ENCODE measurements at places on chromosomes 1 and 21.

- no peak for DNase-seq
These were observed 2.0 kb upstream of the FAM131C start for GRCh38 chr1:16075337-16076030.

DNA sequence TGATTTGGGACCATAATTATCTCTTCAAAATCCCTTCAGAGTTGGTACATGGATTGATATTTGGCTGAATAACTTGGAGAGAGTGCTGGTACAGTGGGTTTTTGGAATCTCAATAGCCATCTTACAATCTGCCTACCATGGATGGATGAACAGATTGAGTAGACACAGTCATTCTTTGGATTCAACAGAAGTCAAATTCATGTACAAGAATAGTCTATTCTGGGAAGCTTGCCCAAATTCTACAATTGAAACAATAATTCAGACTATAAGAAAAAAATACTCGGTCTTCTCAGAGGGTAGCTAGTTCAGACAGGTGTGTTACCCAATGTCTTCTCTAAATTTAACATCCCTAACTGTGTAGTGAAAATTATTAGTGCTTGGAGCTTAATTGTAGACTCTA lies 574.0 kb downstream of the LRRIQ3 start:
- no peak for DNase-seq

DNA sequence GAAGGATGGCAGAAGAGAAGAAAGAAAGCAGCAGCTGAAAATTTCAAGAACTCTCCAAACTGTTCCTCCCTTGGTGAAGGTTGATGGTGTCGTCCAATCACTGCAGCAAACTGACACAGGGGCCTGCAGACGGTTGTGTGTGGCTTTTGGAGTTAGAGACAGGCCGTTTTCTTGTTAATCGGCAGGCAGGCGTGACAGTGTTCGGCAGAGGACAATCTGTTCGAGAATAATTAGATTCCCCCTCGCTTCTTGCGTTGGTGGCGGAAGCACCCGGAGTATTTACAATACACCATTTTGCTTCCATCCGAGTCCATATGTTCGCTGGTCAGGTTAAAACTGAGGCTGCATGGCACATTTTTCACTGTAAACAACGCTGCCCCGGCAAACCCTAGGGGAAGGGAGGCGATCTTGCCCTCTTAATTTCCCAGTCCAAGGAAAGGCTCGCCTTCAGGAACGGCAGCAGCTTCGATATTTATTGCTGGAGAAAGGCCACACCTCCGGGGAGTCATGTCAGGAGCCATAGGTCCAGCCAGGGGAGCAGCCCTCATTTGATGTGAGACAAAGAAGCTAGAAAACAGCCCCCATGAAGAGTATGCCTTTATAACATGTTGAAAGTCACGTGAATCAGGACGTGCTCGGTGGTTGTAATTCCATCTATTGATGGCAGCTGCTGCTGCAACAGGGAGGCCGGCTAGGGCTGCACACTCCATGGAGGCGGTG lies 360.1 kb downstream of the SMYD3 start:
- DNase-seq: no peak

GRCh38 chr1:233172201-233172600 lies 123.3 kb downstream of the PCNX2 start:
- no peak for DNase-seq

GRCh38 chr1:29349871-29350491 lies 113.7 kb downstream of the PTPRU start:
- no peak for DNase-seq

DNA sequence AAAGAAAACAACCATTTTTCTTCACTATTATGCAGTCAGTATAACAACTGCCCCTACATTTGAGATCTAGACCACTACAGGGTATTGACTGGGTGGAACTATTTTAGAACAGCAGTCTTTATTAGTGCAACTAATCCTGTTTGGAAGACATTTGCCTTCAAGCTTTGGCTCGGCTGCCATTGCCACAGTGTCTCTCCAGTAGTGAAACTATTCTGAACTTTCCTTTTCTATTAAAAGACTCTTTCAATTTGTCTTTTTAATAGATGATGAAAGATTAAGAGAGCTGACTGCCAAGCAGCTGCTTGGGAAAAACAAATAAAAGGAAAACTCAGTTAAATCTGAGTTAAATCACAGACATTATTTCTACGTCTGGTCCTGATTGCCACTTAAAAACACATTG lies 49.3 kb downstream of the LPGAT1 start:
- DNase-seq: no peak
